Lung (tissue), 17 donors: ENCODE measurements at places on chromosomes 16 and 17.
A peak's percentile ranks its signal among the peaks of the same experiment; 100 is the strongest.

GRCh38 chr17:76004750-76005262 lies 4.2 kb downstream of the CDK3 start:
- no peak for DNase-seq

DNA sequence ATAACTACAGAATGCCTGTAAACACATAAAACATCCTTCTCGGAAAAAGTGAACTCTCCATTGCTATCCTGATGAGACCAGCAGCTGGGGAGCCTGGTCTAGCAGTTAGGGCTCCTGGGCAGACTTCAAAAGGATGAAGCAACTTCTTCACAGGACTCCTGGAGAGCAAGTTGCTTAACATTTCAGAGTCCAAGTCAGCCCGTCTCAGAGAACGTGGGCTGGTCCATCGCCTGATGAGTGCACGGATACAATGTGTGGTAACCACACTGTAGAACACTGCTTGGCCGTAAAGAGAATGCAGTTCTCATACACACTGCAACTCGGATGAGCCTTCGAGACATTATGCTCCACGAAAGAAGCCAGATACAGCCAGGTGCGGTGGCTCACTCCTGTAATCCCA lies 52.7 kb downstream of the TMEM235 start:
- DNase-seq = no peak

DNA sequence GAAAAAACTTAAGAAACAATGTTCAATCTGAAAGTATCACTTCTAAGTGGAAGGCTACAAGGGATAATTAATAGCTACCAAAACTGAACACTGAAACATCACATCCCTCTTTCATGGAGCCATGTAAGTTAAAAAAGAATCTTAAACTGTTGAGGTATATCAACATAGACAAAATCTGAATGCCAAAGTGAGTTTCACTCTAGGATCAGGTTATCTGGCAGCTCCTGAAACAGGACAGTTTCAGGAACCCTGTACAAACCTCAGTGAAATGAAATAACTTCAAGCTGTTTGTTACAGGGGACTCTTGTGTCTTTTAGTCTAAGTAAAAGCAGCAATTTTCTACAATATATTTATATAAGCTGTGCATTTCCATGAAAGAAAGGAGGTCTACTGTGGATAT lies 73.2 kb downstream of the KANSL1 start:
- no peak for DNase-seq

DNA sequence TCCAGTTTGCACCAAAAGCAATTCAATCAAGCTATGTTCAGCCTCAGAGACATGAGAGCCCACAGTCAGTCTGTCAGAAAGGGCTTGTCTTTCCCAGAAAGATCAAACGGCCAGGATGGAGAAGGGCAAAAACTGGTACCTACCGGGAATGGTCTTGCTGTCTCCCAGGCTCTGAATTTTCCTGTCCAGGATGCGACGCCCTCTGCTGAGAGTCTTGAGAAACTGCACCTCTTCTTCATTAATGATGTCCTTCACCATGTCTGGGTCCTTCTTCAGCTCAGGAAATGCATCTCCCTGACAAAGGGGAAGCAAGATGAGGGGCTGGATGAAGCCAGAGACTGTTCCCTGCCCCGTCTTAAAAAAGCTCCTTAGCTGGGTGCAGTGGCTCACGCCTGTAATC lies 15.8 kb upstream of the EXOSC6 start:
- DNase-seq = peak; percentile 32

DNA sequence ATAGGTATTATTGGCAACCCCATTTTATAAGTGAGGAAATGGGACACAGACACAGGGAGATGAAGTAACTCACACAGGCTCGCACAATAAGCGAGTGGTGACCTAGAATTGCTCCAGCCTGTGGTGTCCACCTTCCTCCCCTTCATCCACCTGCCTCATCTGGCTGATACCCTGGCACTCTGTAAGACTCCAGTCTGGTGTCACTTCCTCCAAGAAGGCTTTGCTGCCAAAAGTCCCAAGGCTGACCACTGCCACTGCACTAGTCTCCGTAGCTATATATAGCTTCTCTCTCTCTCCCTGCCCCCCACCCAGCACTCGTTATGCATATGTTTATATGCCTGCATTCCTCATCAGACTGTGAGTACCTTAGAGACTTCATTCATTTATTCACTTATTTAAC lies 66.1 kb upstream of the SREBF1 start:
- DNase-seq = no peak

DNA sequence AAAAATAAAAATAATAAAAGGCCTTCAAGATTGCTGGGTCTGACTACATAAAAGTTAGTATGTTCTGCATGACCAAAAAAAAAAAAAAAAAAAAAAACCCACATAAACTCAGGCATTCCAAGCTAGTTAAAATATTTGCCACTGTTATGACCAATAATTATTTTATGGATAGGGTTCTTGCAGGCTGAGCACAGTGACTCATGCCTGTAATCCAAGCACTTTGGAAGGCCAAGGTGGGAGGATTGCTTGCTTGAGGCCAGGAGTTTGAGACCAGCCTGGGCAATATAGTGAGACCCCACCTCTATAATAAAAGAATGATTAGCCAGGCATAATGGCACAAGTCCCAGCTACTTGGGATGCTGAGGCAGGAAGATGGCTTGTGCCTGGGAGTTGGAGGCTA lies 8.1 kb downstream of the SCNN1B start:
- DNase-seq = no peak
